ENCODE measurements at places on chromosomes 11 and 22.

DNA sequence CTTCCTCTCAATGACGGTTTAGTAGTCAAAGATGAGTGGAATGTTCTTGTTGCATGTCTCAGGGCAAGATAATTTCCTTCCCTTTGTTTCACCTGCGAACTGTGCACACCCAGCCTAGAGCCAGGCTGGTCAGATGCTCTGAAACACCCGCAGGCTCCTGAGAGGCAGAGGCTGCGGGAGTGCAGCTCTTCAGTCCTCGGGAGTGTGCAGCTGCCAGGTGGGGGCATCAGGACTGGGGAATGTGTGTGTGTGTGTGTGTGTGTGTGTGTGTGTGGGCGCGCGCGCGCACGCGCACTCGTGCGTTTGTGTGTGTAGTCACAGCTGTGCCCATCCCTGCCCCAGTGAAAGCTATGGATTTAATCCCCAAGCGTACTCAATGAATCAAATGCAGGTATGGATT lies 136.2 kb upstream of the NTM start:
- DNase-seq: no peak

- DNase-seq: no peak
Measured at GRCh38 chr11:81869351-81870065, 864.2 kb downstream of the FAM181B start.

GRCh38 chr22:29768052-29768693 lies 1.0 kb downstream of the UQCR10 start:
- peak; percentile 27 for DNase-seq

GRCh38 chr11:120681434-120682331 lies 170.1 kb downstream of the GRIK4 start:
- DNase-seq: no peak

GRCh38 chr22:45968003-45968650 lies 8.8 kb downstream of the WNT7B start:
- peak; percentile 35 for DNase-seq

DNA sequence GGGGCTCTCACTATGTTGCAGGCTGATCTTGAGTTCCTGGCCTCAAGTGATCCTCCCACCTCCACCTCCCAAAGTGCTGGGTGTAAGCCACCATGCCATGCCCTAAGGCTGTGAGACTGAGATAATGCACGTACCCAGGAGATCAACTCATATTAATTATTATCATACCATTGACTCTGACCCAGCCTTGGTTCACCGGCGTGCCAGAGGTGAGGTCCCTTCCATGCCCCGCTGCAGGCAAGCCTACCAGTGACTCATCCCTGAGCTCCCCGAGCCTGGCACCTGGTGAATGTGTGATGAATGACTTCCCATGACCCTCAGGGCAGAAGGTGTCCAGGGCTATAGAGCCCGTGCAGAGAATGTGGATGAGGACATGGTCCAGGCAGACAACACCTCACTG lies 12.1 kb downstream of the GAL3ST1 start:
- DNase-seq: no peak
